ENCODE measurements at places on chromosomes 5 and 9. TPM values are rescaled to one million over a fixed set of nuclear protein-coding genes. Genes with fewer than 3 reads are reported as not detected.

Gene WASHC1
- 13.3 TPM for total RNA-seq

Gene BSPRY
- total RNA-seq, result 2.0 TPM

Gene ANKRD33B
- 34.6 TPM for total RNA-seq

Gene DBH
- total RNA-seq, result 2.6 TPM

Gene PCDHB13
- 10.2 TPM for total RNA-seq

Gene IFNA6
- not detected for total RNA-seq

DNA sequence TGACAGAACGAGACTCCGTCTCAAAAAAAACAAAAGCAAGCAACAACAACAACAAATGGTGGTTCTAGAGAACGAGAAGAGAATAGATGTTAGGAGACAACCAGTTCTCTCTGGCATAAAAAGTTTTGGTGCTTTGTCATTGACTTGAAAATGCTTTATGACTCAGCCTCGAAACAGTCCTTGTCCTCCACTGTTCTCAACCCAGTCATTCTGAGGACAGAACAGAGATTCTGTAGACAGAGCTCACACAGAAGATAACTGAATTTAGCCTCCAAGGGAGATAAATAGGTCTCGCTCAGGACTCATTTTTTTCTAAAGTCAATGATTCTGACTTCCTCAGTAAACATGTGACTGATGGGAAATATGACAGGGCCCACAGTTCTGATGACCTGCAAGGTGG is 76.0 kb upstream of the FSTL4 start:
- no peak for DNase-seq

DNA sequence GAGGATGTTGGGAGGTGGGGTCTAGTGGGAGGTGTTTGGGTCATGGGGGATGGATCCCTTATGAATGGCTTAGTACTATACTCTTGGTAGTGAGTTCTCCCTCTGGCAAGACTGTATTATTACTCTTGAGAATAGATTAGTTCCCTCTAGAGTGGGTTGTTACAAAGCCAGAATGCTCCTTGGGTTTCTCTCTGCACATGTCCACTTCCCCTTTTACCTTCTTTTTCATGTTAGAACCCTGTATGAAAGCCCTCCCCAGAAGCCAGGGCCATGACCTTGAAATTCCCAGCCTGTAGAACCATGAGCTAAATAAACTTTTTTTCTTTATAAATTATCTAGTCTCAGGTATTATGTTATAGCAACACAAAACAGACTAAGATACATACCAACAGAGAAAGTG is 31.1 kb downstream of the SLC24A2 start:
- no peak for DNase-seq

DNA sequence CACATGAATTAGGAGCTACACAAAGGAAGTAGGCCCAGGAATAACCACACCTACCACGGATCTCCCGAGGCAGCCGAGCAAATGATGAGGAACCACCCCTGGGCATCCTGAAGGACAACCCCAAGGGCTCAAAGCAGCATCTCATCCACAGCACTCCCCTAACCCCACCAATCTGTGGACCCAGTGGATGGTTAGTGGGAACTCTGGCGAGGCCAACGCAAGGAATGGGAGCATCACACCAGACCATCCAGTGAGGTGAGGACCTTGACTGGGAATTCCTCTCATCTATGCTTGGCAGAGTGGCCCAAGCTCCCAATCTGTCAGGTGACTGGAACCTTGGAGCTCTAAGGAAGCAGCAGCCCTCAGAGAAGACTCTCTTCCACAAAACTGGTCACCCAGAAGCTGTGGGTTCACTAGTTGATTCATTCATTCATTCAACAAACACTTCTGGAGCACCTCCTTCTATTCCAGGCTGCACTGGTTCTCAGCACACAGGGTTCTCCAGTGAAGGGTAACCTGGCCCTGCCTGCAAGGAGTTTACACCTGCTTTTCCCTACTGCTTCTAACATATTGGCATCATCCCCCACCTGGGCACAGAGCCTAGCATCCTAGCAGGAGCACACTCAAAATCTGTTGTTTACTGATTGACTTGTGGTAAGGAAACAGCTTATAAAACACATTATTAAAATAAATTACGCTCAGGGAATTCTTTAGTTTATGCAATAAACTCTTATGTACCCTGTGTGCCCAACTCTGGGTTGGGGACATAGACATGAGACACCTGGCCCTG is 4.9 kb downstream of the ACSL6 start:
- DNase-seq, result no peak

- DNase-seq, result no peak
These were observed 16.0 kb downstream of the AQP3 start for GRCh38 chr9:33431420-33431819.

DNA sequence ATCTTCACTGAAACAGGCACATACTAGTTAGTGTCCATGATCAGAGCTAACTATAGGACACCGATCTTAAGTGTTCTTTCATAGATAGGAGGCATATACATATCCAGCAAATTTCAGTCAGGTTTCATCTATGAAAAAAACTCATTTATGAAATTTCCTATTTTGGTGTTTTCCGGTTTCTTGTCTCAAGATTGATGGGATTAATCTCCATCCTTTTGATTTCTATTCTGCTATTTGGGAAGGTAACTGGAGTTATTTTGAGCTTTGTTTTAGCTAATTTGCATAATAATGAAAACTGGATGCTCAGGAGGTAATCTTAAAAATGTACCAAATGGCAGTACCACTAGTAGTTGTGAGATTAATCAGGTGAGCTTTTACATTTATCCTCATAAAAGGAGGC is 62.1 kb downstream of the BASP1 start:
- DNase-seq, result no peak

GRCh38 chr9:98568909-98569469 is 139.7 kb downstream of the GABBR2 start:
- DNase-seq, result no peak

Measured in dorsolateral prefrontal cortex (tissue), 122 donors.